ENCODE measurements at places on chromosomes 5 and 9.

- DNase-seq: no peak
Measured at GRCh38 chr9:133861086-133861485, 122.9 kb upstream of the SARDH start.

- no peak for DNase-seq
Measured at GRCh38 chr9:113436728-113437515, 26.4 kb downstream of the C9orf43 start.

GRCh38 chr5:132704875-132705274 is 31.1 kb downstream of the IL4 start:
- no peak for DNase-seq

DNA sequence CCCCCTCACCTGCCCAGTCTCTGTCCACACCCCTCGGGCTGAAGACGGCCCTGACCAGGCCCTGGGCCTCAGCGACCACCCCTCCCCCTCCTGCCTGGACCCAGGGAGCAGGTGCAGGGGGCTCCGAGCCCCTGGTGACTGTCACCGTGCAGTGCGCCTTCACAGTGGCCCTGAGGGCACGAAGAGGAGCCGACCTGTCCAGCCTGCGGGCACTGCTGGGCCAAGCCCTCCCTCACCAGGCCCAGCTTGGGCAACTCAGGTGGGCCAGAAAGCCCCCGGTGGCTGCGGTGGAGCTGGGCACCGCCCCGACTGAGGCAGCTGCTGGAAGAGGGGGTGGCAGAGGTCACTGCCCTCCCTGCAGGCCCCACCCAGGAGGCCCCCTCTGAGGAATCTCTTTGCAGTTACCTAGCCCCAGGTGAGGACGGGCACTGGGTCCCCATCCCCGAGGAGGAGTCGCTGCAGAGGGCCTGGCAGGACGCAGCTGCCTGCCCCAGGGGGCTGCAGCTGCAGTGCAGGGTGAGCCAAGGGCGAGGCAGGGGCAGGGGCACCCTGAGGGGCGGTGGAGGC is 7.7 kb downstream of the ENTPD8 start:
- DNase-seq: no peak

DNA sequence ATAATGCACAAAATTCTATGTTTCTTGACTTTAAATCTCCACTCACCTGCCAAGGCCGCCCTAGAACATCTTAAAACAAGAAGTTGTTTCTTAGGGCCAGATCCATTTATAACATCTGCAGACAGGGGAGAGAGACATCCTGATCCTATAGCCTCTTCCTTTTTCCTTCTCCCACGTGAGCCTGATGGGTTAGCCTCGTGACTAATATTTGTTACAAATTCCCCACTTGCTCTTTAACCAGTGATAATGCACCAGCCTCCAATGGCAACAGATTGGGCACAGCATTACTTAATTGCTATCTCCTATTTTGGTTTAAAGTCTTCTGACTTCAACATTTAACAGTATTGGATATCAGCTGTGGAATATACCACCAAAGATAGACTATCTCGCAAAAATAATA is 196.5 kb downstream of the GADD45G start:
- DNase-seq: no peak

- no peak for DNase-seq
Measured at GRCh38 chr5:15932066-15932465, 247.5 kb downstream of the MARCHF11 start.

DNA sequence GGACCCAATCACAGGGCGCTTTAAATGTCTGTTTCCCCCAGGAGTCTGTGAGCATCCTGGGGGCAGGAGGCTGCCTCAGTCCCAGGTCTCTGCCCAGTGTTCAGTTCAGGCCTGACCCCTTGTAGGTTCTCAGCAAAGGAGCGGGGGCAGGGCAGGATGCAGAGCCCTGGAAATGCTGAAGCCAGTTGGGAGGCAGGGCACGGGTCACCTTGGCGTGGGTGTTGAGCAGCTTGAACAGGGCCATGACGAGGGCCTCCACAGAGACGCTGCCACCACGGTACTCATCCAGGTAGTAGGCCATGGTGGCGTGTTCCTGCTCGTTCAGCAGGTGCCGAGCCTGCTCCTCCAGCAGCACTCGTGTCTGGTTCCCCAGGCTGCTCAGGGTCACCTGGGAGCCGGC is 36.3 kb upstream of the AKNA start:
- no peak for DNase-seq

DNA sequence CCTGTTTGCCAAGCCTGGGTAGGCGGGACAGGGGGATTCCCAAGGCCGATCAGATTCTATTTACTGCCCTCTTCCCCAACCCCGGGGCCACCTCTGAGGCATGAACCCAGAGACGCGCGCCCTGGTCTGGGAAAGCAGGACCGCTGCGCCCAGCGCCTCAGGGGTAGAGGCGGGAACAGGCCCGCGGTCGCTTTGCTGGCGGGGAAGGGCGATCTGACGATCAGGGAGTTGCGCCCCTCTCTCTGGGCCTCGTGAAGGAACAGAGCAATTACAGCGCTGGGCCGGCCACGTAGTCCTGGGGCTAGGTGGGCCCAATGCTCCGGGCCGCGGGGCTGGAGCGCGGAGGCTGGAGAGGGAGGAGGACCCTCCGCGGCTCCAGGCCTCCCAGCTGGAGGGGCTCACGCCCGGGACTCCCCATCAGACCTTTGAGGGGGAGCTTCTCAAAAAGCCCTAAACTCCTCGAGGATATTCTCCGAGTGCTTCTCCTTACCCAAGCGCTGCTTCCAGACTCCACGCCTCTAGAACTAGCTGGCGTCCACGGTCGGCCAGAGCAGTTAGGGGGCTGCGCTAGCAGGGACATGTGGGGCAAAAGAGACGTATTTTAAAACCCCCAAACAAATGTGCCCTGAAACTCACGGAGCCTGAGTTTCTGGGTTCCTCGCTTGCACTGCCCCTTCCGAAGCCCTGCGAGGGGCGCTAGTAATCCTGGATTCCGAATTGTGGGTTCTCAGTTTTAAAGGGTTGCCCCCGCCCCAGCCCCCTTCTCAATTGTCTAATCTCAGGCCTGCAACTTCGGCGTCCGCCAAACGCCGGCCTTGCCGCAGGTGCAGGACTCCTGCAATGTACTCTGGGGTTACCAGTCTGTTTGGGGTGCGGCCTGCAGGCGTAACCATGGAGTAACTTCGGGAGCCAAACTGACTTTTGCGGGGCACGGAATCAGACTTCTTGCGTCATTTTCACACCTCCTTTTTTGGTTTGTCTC is 57.6 kb downstream of the TMEM174 start:
- DNase-seq: no peak
